ENCODE measurements at places on chromosomes 16 and 17.

GRCh38 chr16:88065747-88066142 lies 114.5 kb downstream of the BANP start:
- no peak for DNase-seq

DNA sequence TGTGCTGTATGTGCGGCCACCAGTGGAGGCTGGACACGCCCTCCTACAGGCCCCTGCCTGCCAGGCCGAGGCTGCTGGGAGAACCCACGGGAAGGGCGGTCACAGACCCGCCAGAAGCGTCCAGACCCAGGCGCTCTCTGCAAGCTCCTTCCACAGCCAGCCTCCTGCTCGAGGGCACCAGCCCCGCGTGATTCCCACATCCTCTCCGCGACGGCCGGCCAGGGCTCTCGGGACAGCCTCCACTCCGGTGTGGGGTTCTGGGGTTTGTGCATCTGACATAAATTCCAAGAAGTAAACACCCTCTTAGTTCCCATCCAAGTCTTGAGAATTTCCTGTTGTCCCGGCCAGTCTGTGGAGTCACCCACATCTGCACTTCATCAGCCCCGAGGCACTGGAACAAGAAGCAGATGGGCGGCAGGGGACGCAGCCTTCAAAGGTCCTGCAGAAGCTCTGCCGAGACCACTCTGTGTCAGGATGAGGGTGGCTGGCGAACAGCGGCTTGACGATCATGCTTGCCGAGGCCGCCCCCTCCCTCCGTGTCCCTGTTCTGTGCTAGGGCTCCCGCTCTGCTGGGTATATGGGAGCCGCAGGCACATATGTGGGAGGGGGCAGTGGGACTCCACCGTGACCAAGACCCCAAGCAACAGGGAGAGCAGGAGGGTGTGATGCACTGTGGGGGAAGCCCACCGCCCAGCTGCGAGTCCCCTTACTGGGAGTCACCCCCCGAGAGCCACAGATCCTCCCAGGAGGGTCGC lies 2.4 kb upstream of the TMEM204 start:
- DNase-seq = no peak

GRCh38 chr16:17470182-17470907 lies 415 bp downstream of the XYLT1 start:
- DNase-seq = no peak

- DNase-seq = peak; percentile 11
These were observed 363.7 kb downstream of the SNX29 start for GRCh38 chr16:12340151-12340733.

- DNase-seq = no peak
These were observed 5.0 kb downstream of the CA4 start for GRCh38 chr17:60154616-60155426.

DNA sequence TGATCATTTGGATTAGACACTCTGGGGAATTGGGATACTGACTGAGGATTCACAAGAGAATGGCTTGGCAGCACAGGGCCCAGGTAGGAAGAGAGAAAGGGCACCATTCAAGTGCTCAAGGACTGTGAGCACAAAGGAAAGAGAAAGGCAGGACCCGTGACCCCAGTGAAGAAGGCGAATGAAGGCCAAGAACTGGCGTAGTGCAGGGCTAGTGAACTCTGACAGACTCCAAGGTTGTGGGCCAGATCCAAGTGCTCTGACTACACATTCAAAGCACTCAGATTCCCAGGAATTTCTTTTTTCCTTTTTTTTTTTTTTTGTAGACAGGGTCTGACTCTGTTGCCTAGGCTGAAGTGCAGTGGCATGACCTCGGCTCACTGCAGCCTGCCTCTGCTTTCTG lies 5.0 kb downstream of the GTF3C1 start:
- DNase-seq = no peak

DNA sequence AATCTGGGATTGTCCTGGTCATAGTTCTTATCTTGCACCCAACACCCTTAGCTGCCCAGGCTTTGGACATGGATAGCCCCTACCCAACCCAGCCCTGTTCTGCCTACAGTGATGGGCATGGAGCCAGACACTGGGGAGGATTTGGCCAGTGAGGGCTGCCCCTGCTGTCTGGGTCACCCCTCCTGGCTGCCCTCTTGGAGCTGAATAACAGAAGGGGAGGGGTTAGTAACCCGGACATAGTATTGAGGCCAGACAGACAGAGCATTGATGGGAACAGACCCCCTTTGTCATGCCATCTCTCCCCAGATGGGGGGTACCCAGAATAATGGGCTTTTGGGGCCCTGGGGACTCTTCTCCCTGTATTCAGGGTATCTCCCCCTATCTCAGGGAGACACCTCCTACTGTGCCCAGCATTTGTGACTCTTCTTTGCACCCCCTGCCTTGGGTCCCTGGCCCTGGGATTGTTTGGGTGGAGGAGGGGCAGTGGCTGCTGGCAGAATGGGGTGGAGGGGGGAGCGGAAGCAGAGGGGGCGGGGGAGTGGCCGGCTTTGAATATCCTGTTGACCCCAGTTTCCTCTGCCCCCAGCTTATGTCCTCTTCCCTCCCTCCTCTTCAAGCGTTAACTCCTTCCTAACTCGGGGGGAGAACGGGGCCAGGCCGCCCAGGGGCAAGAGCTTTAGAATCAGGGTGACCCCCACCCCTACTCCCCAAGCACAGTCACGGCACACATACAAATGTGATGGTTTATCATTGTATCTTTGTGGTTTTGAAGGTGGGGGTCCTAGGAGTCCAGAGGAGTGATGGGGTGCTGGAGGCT lies 17.0 kb downstream of the GJD3 start:
- DNase-seq = peak; percentile 17

DNA sequence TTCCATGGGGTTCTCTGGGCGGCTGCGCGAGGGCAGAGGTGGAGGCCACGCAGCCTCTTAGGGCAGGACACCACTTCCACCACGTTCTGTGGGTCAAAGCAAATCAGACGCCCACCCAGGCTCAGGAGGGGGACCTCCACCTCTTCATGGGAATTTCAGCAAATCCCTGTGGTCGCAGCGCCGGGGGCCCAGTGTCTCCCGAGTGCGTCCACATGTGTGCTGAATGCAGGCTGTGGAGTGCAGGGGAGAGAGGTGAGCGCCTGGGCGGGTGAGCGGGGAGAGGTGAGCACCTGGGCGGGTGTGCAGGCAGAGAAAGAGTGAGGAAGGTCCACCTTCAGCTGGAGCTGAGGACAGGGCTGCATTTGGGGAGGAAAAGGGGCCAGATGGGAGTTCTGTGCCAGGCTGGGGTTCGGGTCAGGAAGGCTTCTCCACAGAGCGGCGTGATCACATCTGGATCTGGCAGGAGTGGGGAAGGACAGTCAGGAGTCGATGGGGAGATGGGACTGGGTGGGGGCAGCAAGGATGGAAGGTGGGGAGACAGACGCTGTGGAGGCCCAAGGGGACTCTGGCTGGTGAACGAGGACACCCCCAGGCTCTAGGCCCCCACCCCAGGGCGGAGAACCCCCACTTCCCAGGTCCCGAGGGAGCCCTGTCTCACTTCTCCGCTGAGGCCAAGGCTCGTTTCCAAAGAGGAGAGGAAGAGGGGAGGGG lies 36.8 kb upstream of the CBFA2T3 start:
- DNase-seq = no peak

DNA sequence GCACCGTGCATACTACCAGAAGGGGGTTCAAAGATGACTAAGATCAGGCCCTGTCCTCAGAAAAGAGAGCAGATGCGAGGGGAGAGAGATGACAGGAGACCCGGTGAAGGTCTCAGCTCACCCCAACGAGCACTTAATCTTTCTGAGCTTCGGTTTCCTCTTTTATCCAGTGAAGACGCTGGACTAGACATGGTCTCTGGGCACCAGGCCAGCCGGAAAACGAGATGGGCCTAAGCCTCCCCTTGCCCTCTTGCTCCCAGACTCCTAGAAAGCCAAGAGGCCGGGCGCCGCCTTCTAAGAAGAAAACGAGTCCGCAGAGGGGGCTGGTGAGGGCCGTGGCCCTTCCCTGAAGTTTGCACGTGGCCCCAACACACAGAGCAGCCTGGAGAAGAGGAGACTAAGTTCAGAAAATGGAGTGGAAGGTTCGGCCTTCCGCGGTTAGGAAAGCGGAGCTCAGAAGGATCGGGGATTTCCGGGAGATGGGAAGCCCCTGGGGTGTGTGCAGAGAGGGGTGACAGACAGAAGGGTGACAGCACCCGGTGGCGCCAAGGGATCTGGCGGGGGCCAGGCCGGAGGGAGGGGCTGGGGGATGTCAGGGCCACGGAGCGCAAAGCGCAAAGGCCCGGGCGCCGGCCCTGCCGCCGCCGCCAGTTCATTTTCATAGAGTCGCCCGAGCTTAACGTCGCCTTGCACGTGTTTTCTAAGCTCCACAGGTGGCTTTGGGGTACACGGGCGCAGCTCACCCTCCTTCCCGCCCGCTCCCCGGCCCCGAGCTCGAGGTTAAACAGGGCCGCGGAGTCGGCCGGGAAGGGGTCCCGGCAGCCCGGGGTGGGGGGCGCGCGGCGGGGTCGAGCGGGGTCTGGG lies 42.1 kb upstream of the BHLHA9 start:
- peak; percentile 43 for DNase-seq

GRCh38 chr16:11627292-11627663 lies 40.6 kb upstream of the LITAF start:
- no peak for DNase-seq

All from CD4-positive, alpha-beta T cell treated with Interleukin-12 subunit alpha and Interleukin-12 subunit beta, for 1 hour (primary cell).